ENCODE measurements at places on chromosomes 2 and 18.

DNA sequence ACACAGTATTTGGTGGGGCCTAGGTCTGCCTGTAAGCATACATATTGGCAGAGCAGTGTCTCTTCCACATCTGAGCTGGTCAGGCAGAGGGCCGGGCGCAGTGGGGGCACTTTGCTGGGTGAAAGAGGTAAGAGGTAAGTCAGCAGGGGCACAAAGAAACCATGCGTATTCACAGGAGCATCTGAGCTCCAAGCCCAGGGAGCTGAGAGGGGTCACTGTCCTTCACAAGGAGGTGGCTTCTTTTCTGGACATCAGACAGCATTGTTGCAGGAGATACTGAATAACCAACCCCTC lies 201.7 kb downstream of the AGAP1 start:
- no peaks in the 10 kb centered on the region for H3K27me3 ChIP-seq
- H3K4me1 ChIP-seq, result no peaks in the 10 kb centered on the region
- no peaks in the 10 kb centered on the region for H3K36me3 ChIP-seq
- H3K4me3 ChIP-seq, result no peak overlapping the region
- no peak overlapping the region for H3K27ac ChIP-seq

- H3K27ac ChIP-seq, result no peak overlapping the region
- no peak overlapping the region for H3K4me3 ChIP-seq
- H3K27me3 ChIP-seq, result no peaks in the 10 kb centered on the region
- H3K36me3 ChIP-seq, result no peaks in the 10 kb centered on the region
- no peak for DNase-seq
Measured at GRCh38 chr2:159907909-159908308, 109.9 kb upstream of the CD302 start.

DNA sequence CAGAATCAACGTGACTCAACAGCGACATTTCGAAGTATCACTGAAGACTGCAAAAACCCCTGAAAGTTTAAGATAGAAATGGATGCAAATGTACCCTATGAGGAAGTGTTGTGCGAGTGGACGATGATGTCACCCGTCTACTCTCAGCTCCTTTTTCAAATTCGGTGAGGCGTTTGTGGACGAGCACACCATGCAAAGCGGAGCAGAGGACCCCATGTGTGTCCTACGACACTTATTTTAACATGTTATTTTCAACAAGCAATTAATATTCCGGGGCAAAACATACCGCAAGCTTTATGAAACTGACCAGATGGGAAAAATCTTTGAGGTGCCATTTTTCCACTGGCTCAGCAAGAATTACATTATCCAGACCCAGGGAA lies 2.0 kb downstream of the PXDN start:
- no peaks in the 10 kb centered on the region for H3K36me3 ChIP-seq
- H3K4me1 ChIP-seq, result no peaks in the 10 kb centered on the region
- no peak for DNase-seq
- H3K27ac ChIP-seq, result no peak overlapping the region
- H3K27me3 ChIP-seq, result no peaks in the 10 kb centered on the region

DNA sequence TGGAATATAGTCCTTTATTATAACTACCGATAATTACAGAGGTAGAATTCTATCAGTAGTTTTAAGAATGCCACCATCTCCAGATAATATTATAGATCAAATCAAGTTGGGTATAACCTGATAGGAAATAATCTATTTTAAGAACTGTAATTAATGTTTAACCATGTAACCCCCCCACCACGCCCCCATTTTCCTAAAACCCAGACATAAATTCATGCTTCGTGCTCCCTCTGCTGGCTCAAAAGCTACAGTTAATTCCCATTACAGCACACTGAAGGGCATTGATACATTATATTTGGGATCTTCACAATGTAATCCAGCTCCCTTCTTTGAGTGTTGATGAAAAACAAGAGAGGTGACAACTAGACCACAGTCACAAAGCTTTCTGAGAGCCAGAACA lies 228.0 kb upstream of the SMAD7 start:
- DNase-seq, result no peak
- no peaks in the 10 kb centered on the region for H3K36me3 ChIP-seq
- H3K4me3 ChIP-seq, result no peak overlapping the region
- no peak overlapping the region for H3K27ac ChIP-seq

DNA sequence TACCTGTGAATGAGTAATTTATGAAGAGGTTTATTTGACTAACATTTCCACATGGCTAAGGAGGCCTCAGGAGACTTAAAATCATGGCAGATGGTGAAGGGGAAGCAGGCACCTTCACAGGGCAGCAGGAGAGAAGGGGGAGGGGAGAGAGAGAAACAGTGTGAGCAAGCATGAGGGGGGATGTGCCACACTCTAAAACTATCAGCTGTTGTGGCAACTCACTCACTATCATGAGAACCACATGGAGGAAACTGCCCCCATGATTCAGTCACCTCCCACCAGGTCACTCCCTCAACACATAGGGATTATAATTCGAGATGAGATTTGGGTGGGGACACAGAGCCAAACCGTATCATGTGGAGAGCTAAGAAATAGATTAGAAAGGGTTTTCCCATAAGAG lies 309.0 kb downstream of the RDH14 start:
- H3K4me1 ChIP-seq, result no peaks in the 10 kb centered on the region
- no peaks in the 10 kb centered on the region for H3K36me3 ChIP-seq
- H3K27me3 ChIP-seq, result no peaks in the 10 kb centered on the region
- no peak overlapping the region for H3K4me3 ChIP-seq
- no peak for DNase-seq

DNA sequence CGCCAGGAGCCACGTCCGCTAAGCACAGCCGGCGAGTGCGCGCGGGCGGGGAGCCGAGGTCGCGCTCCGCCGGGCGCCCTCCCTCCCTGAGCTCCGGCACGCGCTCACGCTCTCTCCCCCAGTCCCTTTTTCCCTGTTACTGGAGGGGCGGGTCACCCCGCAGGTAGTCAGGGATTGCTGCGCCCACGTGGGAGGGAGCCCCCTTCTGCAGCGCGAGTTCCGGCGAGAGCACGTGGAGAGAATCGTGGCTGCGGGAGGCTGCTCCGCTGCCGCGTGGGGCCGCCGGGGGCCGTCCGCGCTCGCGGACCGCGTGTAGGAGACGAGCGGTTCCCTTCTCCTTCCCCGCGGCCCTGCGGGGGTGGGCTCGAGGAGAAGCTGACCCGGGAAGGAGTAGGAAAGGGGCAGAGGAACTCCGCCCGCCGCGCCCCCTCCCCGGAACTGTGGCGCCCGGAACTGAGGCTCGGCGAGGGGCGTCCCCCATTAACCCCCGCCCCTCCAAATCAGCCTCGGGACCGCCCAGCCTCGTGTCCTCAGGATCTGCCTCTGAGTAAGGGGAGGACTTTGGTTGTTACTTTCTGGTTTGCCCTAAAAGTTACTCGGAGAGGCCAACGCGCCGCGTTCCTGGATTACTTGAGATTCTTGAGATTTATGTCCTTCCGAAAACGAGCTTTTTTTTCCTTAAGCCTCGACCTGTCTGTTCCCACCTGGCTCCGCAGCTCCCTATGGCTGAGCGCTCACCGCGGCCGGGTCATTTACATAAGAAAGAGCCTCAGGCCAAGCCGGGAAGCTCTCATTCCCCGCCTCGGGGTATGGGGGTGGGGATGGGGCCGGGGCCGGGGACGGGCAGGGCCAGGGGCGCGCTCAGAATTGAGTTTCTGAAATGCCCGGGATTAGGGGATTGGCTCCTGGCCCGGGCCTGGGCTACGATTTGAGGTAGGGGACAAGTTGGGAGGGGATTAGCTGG lies 1.1 kb downstream of the HK2 start:
- no peaks in the 10 kb centered on the region for H3K27me3 ChIP-seq
- H3K27ac ChIP-seq, result peak overlapping the region; percentile 19
- peak overlapping the region; percentile 75 for H3K4me3 ChIP-seq
- DNase-seq, result peak; percentile 19
- H3K36me3 ChIP-seq, result no peaks in the 10 kb centered on the region

GRCh38 chr18:79006106-79006795 lies 26.6 kb downstream of the SALL3 start:
- no peak overlapping the region for H3K4me3 ChIP-seq
- H3K27me3 ChIP-seq, result peaks cover 4% of the 10 kb centered on the region
- H3K27ac ChIP-seq, result no peak overlapping the region
- no peaks in the 10 kb centered on the region for H3K4me1 ChIP-seq
- no peak for DNase-seq
- H3K36me3 ChIP-seq, result no peaks in the 10 kb centered on the region

- H3K4me1 ChIP-seq, result no peaks in the 10 kb centered on the region
- no peaks in the 10 kb centered on the region for H3K36me3 ChIP-seq
- H3K27me3 ChIP-seq, result no peaks in the 10 kb centered on the region
- no peak for DNase-seq
Measured at GRCh38 chr2:54287532-54287931, 31.5 kb upstream of the TSPYL6 start.

DNA sequence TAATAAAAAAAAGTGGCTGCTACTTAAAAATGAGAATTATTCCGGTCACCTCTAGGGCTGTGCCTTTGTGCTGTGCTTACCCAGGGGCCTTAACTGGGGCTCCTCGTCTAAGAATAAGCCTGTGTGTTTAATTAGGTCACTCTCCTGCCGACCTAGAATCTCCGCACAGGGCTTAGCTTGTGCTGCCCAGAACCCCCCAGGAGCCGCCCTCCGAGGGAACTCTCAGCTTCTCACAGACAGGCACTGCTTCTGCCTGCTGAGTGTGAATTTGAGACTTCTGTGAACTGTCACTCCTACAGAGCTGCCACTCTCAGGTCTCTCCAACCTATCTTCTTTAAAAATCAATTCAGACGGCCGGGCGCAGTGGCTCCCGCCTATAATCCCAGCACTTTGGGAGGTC lies 11.9 kb upstream of the NT5DC4 start:
- no peak overlapping the region for H3K4me3 ChIP-seq
- H3K4me1 ChIP-seq, result peaks cover 11% of the 10 kb centered on the region
- no peak overlapping the region for H3K27ac ChIP-seq
- H3K36me3 ChIP-seq, result no peaks in the 10 kb centered on the region

GRCh38 chr2:3108105-3108504 lies 269.5 kb downstream of the EIPR1 start:
- no peaks in the 10 kb centered on the region for H3K36me3 ChIP-seq
- H3K27ac ChIP-seq, result no peak overlapping the region
- no peak overlapping the region for H3K4me3 ChIP-seq

DNA sequence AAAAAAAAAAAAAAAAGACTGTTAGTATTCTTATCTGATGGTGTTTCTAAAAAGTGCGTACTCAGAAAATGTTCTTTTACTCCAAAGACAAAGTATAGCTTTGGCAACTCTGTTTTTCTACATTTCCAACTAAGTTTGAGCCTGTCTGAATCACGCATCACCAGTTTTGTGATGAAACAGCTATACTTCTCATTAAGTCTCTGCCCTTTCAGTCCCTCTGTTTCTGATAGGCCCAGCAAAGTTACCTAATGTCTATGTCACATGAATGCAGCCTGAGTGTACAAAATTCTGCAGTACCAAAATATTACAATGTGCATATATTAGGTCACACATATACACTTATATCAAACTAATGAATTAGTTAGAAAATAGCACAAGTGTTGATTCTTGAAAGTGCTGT lies 22.4 kb downstream of the TWSG1 start:
- no peaks in the 10 kb centered on the region for H3K4me1 ChIP-seq
- no peaks in the 10 kb centered on the region for H3K27me3 ChIP-seq
- no peak overlapping the region for H3K27ac ChIP-seq
- DNase-seq, result no peak
- H3K36me3 ChIP-seq, result no peaks in the 10 kb centered on the region
- H3K4me3 ChIP-seq, result no peak overlapping the region

- no peaks in the 10 kb centered on the region for H3K27me3 ChIP-seq
- H3K36me3 ChIP-seq, result no peaks in the 10 kb centered on the region
- H3K4me3 ChIP-seq, result no peak overlapping the region
Measured at GRCh38 chr2:152062125-152063091, 36.4 kb downstream of the CACNB4 start.

DNA sequence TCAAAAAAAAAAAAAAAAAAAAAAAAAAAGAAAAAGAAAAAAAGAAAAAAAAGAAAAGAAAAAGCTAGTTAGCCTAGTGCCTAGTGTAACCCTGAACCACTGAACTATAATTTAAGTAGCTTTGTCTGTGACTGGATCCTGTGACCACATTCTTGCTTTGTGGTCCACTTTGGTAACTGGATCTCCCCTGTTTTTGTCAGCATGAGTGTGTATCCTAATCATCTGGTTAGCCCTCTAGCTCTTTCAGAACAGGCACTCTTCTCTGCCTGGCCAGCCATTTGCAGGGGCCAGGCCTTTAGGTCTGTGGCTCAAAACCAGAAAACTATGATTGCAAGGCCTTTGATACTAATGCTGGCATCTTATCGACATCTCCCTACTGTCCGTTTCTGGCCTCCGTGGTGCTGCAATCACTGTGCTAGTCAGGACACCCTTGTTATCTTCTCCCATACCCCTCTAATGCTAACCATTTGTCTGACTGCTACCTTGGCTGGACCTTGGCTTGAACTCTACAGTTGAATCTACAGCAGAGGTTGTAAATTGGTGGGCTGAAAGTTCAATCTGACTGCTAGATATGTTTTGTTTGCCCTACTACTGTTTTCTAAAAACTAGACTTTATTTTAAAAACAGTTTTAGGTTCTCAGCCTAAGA lies 40.5 kb downstream of the RBKS start:
- H3K36me3 ChIP-seq, result no peaks in the 10 kb centered on the region
- no peak overlapping the region for H3K4me3 ChIP-seq
- H3K4me1 ChIP-seq, result no peaks in the 10 kb centered on the region
- DNase-seq, result no peak

DNA sequence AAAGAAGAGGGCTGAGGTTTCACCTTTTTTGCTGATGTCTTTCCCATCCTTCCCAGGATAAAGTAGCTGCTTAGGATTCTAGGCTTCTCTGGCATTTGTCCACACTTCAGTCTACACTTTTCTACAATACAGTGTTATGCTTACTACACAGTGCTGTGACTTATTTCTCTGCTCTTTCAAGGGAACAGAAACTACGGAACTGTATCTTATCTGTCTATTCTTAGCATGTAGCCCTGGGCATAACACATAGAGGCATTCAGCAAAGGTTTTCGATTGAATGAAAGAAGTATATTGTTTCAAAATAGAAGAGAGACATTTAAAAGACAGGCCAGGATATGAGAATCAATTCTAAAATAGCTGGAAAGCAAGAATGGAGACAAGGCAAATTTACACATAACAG lies 110.9 kb downstream of the ARHGEF33 start:
- peaks cover 57% of the 10 kb centered on the region for H3K36me3 ChIP-seq
- no peaks in the 10 kb centered on the region for H3K27me3 ChIP-seq
- DNase-seq, result no peak
- no peak overlapping the region for H3K27ac ChIP-seq
- no peak overlapping the region for H3K4me3 ChIP-seq
- H3K4me1 ChIP-seq, result no peaks in the 10 kb centered on the region

- peaks cover 12% of the 10 kb centered on the region for H3K4me1 ChIP-seq
- H3K27ac ChIP-seq, result no peak overlapping the region
- DNase-seq, result no peak
Measured at GRCh38 chr2:12045864-12046291, 299.4 kb downstream of the LPIN1 start.

DNA sequence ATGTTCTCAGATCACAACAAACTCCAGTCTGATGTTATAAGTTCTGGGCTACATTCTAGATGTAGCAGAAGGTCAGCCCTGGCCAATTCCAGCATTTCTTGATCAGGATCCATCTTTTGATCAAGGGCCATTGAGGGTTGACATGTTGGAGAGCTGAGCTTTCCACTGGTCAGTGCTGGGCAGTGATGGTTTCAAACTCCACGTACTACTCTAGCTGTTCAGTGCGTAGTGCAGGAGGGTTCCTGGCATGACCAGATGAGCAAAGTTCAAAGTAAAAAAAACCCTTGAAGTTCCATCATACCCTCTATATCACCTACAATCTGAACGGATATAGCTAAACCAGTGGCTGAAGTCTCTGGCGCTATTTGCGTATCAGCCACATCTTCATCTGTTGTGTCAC lies 210.4 kb upstream of the OSR1 start:
- no peak overlapping the region for H3K27ac ChIP-seq
- no peaks in the 10 kb centered on the region for H3K27me3 ChIP-seq
- no peaks in the 10 kb centered on the region for H3K4me1 ChIP-seq
- no peak for DNase-seq

GRCh38 chr2:38823386-38823785 lies 45.4 kb downstream of the GEMIN6 start:
- no peaks in the 10 kb centered on the region for H3K4me1 ChIP-seq
- no peak overlapping the region for H3K27ac ChIP-seq
- DNase-seq, result no peak
